ENCODE measurements at places on chromosomes 16 and 17.

DNA sequence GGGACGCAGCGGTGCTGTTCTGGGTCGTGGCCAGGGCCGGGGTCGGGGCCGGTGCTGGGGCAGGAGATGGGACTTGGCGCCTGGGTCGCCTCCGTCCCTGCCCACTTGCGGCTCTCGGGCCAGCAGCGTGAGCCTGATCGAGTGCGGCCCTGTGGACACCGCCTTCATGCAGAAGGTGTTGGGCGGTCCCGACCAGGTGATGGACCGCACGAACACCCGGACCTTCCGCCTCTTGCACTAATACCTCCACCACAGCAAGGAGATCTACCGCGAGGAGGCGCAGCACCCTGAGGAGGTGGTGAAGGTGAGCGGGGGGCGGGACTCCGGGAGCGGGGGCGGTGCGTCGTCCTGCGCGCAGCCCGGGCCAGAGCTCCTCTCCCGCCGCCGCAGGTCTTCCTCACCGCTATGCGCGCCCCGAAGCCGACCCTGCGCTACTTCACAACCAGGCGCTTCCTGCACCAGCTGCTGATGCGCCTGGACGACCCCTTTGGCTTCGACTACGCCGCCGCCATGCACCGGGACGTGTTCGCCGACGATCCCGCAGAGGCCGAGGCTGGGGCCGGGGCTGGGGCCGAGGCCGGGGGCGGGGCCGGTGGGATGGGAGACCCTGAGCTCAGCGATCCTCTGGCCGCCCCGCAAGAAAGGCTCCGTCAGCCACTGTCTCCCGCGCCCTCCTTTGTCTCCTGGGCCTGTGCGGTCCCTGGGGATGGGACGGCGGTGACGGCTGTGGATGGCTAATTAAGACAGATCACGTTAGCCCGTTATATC lies 4.5 kb upstream of the HSD17B1 start:
- peak; percentile 81 for DNase-seq

DNA sequence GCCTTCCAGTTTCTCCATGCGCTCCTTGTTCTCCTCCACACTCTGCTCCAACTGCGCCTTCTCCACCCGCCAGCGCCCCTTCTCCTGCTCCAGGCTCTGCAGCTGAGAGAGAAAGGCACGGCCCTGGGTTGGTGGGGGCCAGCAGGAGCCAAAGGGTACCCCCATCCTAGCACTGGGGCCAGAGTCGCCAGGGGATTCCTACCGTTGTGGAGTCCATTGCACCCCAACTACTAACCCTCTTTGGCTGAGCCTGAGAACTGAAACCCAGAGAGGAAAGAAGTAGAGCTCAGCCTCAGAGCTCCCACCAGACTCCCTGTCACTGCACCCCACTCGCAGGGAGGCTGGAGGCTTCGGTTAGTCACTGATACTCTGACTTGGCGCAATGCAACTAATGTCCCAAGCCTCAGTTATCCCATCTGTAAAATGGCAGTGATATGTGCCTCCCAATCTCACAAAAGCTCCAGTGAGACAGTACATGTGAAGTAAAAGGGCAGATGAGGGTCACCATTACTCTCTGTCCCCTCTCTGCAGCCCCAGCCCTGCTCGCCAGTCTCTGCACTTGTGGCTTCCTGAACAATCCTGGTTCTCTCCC lies 6.2 kb upstream of the SAMD14 start:
- DNase-seq, result no peak

- DNase-seq, result no peak
These were observed 5.0 kb upstream of the ARHGAP27 start for GRCh38 chr17:45437465-45438283.

- DNase-seq, result no peak
These were observed 65.1 kb downstream of the ABCC6 start for GRCh38 chr16:16158082-16158658.

- DNase-seq, result no peak
These were observed 2.4 kb upstream of the VAC14 start for GRCh38 chr16:70803319-70803718.

DNA sequence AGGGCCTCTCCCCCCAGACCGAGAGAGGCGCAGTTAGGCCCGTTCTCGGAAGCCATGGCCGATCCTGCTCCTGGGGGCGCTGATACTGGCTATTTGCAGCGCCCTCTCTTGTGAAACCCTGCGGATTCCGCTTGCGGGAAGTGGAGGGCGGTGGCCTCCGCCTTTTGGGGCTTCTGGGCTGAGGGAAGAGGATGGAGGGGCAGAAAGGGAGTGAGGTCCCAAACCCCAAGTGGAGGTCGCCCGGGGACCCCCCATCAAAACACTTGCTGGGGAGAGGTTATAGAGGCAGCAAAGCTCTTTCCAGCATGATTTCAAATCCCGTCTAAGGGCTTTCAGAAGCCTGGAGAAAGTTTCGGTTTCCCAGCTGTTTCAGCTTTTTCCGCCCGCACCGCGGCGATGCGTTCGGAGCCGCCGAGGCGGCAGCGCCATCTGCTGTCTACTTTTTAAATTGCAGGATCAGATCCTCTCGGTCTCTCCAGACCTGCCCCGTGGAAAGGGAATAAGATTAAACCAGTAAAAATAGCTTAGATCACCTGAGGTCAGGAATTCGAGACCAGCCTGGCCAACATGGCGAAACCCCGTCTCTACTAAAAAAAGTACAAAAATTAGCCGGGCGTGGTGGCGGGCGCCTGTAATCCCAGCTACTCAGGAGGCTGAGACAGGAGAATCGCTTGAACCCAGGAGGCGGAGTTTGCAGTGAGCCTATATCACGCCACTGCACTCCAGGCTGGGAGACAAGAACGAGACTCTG lies 15.8 kb downstream of the SNX20 start:
- DNase-seq, result peak; percentile 72

- DNase-seq, result no peak
These were observed 55.3 kb upstream of the ERCC4 start for GRCh38 chr16:13864689-13865088.

DNA sequence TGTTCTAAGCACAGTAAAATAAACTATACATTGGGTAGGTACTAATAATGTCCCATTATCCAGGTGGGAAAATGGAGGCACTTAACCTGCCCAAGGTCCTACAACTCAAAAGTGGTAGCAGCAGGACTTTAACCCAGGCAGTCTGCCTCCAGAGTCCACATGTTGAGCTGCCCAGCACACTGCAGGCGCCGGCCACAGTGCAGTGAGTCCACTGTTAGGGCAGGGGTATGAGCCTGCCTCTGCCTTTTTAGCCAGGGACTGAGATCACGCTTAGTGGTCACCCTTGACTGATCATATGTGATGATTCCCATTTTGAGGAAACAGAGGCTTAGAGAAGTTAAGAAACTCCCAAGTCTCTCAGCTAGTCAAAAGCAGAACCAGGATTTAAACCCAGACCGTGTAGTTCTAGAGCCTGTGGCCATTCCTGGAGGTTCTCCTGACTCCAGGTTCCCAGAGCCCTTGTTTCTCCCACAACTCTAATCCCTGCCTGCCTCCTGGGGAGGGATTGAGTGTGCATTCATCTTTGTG lies 8.4 kb downstream of the CES1 start:
- DNase-seq, result no peak

DNA sequence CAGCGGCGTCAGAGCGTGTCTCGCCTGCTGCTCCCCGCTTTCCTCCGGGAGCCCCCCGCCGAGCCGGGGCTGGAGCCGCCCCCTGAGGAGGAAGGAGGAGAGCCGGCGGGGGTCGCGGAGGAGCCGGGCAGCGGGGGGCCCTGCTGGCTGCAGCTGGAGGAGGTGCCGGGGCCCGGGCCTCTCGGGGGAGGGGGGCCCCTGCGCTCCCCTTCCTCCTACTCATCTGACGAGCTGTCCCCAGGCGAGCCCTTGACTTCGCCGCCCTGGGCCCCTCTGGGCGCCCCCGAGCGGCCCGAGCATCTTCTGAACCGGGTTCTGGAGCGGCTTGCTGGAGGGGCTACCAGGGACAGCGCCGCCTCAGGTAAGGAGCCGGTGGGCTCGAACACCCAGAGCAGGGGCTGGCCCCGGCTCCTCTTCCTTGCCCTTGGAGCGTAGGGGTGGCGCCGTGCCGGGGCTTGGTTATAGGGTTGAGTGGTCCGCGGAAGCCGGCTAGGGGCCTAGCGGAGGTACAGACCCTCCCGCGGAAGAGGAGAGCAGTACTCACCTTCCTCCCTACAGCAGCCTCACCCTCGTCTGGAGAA lies 841 bp downstream of the RAPGEFL1 start:
- peak; percentile 61 for DNase-seq

- no peak for DNase-seq
These were observed 81.2 kb downstream of the CYB561 start for GRCh38 chr17:63364944-63365343.

- DNase-seq, result peak; percentile 22
These were observed 236.8 kb downstream of the IRX3 start for GRCh38 chr16:54049591-54050458.

Measured in right kidney (tissue), 9 donors.